ENCODE measurements at places on chromosomes 2 and 18. TPM values are rescaled to one million over a fixed set of nuclear protein-coding genes. Genes with fewer than 3 reads are reported as not detected.

DNA sequence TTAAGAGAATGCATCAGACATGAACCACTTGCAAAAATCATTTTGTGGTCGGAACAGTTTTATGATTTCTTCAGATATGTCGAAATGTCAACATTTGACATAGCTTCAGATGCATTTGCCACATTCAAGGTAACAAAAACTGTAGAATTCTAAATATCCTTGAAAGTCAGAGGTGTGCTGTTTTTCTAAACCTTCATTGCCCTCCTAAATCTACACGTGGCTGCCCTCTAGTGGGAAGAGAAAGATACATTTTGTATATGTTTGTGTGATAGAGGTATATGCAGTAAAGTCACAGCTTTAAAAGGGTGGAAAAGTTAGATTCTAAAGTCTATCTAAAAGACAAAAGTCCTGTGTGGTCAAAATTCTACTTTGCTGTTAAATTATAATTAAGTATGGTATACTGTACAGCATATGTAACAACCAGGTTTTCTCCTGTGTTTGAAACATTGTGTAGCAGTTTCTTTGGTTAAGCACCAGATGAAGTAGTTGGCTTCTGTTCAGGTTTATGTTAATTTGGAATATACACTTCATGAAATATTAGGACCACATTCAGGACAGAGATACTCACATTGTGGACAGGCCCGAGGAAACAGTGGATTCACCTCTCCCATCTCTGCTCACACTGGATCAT, 65.9 kb upstream of the ITM2C start:
- DNase-seq, result peak; percentile 18

DNA sequence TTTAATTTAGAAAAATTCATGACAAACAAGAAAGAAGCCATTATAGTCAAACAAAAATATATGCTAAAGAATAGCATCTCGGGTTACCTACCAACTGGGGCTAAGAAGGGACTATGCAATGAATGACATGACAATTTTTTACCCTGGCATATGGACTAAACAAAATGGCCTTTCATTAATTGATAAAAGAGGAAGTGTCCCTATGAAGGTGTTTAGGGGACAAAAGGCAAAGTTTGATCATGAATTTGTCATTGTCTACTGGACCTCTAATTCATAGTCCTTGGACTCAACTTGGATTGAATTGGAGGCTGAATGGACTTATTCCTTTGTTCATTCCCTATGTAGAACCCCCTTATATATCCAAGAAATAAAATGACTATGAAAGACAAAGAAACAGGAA, 12.7 kb downstream of the MAIP1 start:
- DNase-seq, result no peak

- no peak for DNase-seq
Observed at GRCh38 chr18:10923551-10924070, 225.8 kb downstream of the PIEZO2 start.

DNA sequence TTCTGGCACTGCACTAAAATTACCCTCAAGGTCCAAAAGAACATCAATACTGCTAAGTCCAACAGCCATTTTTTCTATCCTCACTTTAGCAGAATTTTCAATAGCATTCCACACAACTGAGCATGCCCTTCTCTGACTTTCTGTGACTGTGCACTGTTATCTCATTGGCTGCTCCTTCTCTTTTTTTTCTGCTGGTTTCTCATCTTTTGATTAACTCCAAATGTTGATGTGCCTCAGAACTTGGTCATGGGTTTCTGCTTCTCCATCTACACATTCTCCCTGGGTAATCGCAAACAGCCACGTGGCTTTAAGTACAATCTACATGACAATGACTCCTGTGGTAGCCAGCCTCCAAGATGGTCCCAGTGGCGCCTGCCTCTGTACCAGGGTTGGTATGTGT, 75.0 kb upstream of the CD226 start:
- DNase-seq, result no peak

DNA sequence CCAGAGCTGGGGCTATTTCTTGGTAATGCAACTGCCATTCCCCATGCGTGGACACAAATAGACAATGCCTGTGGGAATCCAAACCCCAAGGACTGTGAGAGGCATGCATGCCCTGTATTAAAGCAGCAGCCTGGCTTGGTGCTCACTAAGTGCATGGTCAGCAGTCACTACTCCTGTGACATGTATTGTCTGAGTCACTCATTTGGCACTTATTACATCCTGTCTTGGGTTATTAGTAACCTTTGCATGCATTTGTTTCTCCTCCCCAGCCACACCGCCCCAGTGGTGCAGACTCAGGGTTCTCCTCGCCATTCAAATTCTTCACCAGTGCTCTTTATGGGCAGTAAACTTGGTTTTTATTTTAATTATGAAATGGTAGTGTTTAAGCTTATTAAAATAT, 30.2 kb downstream of the PRKCE start:
- peak; percentile 4 for DNase-seq

- no peak for DNase-seq
Observed at GRCh38 chr18:7482342-7482741, 84.8 kb upstream of the PTPRM start.

DNA sequence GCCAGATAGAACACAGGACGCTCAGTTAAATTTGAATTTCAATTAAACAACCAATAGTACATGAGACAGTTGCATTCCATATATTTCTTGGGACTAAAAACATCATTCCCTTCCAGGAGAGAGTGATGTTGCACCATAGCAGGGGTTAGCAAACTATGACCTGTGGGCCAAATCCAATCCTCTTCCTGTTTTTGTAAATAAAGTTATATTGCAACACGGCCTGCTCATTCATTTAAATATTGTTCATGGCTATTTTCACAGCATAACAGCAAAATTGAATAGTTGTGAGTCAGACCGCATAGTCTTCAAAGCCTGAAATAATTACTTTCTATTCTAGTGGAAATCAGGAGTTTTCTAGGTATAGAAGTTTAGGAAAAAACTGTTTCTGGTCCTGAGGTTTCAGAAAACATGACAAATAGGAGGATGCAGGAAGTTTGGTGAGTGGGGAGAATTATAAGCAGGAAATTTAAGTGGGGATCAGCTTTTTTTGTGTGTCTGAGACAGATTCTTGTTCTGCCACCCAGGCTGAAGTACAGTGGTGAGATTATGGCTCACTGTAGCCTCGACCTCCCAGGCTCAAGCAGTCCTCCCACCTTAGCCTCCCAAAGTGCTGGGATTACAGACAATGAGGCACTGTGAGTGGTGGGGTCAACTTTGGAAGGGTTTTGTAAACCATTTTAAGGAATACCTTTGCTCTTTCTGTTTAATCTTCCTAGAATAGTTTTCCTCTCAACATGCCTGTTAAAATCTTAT, 131.5 kb downstream of the SOCS6 start:
- no peak for DNase-seq

GRCh38 chr18:38664929-38665328, 1099.3 kb upstream of the CELF4 start:
- no peak for DNase-seq

- DNase-seq, result no peak
Observed at GRCh38 chr2:101145406-101145805, 5.8 kb downstream of the TBC1D8 start.

Gene ATAD2B
- 11.9 TPM for total RNA-seq

Gene IL1F10
- total RNA-seq, result not detected

Gene DCDC2C
- total RNA-seq, result not detected

Gene DIPK1C
- not detected for total RNA-seq

Gene PMAIP1
- total RNA-seq, result 82.0 TPM

Gene KIF5C
- total RNA-seq, result 15.3 TPM
